ENCODE measurements at places on chromosomes 3 and 15. TPM values are rescaled to one million over a fixed set of nuclear protein-coding genes. Genes with fewer than 3 reads are reported as not detected.

The HTR3D gene
- total RNA-seq, result not detected

The ADPRH gene
- total RNA-seq, result 4.1 TPM

The FEZF2 gene
- not detected for total RNA-seq

The PGBD4 gene
- 1.6 TPM for total RNA-seq

The LARP6 gene
- 68.1 TPM for total RNA-seq

The HYAL1 gene
- 0.90 TPM for total RNA-seq

The DAZL gene
- total RNA-seq, result not detected

The IGSF11 gene
- not detected for total RNA-seq

The LRIG1 gene
- 3.9 TPM for total RNA-seq

The NPTN gene
- 72.6 TPM for total RNA-seq

The RFT1 gene
- 13.9 TPM for total RNA-seq

The CKMT1A gene
- total RNA-seq, result not detected

Measured in fibroblast of the aortic adventitia (primary cell).